Natural killer cell treated with Interleukin-12 subunit alpha and Interleukin-12 subunit beta and Interleukin-15 and Interleukin-18, amount 100 ng/mL, for 72 hours (primary cell): ENCODE measurements at places on chromosomes 12 and 14.

- no peak for DNase-seq
Measured at GRCh38 chr14:44453433-44454171, 53.5 kb downstream of the FSCB start.

DNA sequence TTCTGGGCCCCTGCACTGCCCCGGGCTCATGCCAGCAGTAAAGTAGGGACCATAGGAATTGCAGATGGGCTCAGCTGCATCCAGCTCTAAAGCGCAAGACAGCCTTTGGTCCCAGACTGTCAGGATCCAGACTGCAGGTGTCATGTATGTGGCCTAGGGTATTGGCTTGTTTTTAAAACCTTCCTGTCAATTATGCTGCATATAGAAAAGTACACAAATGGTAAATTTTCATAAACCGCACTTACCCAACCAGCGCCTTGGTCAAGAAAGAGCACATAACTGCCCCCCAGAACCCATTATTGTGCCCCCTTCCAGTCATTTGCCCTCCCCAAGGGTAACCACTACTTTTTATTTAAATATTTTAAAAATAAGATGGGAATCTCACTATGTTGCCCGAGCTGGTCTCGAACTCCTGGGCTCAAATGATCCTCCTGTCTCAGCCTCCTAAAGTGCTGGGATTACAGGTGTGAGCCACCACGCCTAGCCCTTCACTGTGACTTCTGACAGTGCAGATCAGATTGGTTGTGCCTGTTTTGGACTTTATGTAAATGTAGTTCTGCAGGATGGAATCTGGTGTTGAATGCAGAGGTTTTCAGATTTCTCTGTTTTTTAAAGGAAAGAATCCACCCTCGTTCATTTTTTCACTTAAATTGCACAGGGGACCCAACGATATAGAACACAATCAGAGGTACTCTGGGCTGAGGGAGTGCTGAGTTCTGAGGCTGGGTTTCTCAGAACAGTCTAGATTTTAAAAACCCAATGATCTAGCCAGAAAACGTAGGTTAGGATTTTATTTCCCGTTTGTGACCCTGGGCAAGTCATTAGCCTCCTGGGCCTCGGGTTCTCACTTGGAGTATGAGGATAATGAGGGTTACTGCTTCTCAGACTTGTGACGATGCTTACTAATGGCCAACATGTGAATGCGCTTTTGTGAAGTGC, 6.7 kb downstream of the NR4A1 start:
- no peak for DNase-seq

DNA sequence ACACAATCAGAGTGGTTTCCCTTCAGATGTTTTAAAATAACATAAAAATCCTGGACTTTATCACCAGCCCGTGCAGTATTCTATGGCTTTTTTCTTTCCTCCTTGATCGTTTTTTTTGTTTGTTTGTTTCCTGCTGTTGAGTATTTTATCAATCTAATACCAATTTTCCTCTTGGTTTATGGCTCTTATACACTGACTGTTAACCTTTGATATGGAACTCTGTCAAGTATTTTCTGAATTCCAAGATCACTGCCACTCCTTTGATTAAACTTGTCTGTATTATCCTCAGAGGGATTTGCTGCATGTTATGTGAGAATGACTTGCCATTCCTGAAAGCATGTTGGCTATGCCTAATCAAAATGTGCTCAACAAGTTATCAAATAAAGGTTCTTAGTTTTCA, 88.4 kb downstream of the PELI2 start:
- DNase-seq = no peak

DNA sequence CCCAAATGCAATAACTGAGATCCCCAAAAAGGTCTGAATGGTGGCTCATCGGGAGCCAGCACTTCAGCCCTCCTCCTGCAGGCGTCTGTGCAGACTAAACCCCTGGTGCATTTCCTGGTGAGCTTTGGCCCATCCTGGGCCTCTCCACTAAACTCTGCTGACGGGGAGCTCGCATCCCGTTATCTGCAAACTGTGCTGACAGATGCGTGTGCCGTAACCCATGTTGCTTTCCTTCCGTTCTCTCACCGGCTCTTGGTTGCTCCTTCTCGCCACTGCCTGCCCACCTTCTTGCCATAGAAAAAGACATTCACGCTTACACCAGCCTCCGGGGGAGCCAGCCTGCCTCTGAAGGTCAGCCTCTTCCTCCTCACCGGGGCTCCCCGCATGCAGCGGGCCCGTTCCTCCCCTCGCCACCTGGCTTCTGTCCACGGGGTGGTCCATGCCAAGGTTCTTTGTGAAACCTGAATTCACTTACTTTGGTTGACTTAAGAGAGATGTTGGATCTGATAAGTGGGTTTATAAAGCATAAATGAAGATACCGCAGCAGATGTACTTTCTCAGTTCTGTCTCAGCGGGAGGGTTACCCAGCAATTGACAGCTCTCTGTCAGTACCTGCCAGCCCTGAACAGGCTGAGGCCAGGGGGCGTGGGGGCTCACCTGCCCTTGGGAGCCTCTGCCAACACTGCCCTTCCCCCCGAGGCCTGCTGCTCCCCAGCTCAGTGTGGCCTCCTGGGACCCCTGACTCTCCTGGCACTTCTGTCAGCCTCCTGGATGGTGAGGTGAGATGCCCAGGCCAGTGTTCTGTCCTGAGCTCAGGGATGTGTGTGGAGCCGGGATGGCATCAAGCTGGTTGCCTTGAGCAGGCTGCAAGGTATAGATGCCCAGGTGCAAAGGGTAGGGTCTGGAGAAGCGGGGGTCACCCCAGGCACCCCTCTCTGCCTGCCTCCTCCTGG, 14.2 kb downstream of the ZFYVE21 start:
- no peak for DNase-seq

DNA sequence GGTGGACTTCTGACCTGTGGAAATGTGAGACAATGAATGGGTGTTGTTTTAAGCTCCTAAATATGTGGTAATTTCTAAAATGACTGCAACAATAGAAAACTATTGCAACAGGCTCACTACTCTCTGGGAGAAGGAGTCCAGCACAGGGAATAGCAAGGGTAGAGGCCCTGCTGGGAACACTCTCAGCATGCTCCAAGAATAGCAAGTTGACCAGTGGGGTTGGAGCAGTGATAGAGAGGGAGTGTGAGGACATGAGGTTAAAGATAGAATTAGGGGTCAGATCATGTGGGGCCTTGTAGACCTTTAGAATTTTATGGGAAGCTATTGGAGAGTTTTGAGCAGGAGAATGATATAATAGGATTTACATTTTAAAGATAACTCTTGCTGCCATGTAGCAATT, 346.7 kb upstream of the CCDC196 start:
- no peak for DNase-seq

GRCh38 chr12:107845226-107845979, 70.9 kb downstream of the ASCL4 start:
- no peak for DNase-seq

- DNase-seq = no peak
Measured at GRCh38 chr14:24315807-24316596, 4.7 kb downstream of the LTB4R start.

DNA sequence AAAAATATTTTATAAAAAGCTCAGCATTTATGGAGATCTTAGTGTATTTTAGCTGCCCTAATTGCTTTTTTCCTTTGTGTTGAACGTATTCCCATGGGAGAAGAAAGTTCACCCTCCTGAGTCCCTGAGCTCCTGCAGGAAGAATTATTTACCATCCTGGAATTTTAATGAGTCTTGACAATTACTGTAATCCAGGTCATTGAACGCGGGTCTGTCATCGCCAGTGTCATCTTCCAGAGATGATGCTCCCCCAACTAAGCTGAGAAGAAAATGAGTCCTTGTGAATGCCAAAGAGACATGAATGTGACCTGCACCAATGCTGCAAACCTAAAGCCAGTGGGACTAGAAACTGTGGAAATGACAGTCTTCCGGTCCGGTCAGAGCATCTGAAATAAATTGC, 129.5 kb downstream of the FBXL14 start:
- DNase-seq = no peak

DNA sequence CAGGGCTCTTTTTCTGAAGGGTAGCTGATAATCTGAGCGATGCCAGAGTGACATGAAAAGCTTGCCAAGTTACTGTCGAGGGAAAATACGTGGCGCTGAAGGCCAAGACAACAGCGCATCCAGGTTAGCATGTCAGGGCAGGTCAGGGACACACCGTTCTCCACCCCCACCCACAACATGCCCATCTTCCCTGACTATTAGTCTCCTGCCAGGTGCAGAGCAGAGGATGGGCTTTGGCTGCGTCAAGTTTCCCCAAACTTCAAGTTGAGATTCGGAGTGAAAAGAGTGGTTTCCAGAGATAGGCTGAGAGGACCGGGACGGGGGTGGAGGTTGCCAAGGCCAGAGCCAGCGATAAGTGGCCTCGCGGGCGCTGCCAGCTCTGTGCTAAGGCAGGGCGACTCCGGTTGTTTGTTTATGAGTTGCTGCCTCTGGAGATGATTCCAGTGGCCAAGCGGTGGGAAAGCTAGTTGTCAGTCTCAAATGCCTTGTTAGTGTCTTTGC, 1.7 kb downstream of the TRHDE start:
- no peak for DNase-seq

DNA sequence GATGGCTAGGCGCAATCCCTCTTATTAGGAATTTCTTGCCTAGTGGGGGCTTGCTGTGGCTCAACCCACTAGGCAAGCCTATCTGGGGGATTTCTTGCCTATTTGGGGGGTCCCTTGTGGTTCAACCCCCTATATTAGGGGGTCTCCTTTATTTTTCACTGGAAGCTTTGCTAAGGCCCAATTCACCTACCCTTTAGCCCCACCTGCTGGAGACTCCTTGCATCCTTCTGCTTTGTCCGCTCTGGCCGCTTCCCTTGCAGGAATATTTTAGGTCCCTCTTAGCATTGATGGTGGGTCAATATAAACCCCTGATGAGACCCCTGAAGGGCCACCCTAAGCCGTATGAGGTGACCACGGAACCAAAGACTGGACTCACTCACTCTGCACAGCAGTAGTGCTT, 1552.1 kb downstream of the AACS start:
- no peak for DNase-seq

DNA sequence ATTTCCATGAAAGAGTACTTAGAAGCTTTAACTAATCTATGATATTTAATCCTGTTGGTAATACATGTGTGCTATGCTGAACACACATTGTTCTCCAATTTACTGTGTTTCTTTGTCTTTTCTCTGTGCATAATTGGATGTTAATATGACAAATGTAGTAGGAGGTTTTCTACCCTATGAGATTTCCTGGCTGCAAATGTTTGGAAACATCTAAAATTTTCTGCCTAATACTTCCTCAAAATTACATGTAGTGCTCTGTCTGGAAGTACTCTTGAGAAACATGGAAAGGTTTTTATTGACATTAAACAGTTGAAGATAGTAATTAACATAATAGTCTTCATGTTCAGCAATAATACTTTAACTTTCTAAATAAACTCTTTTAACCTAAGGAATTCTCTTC, 213.0 kb downstream of the KITLG start:
- no peak for DNase-seq

GRCh38 chr12:97308576-97309198, 153.9 kb upstream of the RMST start:
- DNase-seq = no peak

- DNase-seq = no peak
Measured at GRCh38 chr12:24398605-24399004, 449.1 kb upstream of the SOX5 start.

GRCh38 chr14:91946622-91947474, 646 bp downstream of the FBLN5 start:
- no peak for DNase-seq

GRCh38 chr12:66915306-66915904, 236.5 kb upstream of the GRIP1 start:
- DNase-seq = no peak

- DNase-seq = peak; percentile 48
Measured at GRCh38 chr12:132285991-132286681, 43.3 kb downstream of the GALNT9 start.

DNA sequence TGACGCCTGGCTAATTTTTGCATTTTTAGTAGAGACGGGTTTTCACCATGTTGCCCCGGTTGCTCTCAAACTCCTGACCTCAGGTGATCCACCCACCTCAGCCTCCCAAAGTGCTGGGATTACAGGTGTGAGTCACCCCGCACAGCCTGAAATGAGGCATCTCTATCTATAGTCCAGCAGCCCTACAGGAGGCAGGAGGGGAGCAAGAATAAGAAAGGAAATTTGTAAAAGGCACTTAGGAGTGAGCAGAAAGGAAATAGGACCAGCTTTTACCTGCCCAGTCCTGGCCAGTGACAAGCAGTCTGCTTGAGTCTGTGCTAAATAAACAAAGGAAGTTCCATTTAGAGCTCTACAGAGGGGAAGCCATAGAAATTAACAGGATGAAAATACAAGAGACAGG, 15.0 kb upstream of the PSMA6 start:
- DNase-seq = no peak

GRCh38 chr12:27464220-27464554, 17.7 kb downstream of the SMCO2 start:
- DNase-seq = no peak
